Endothelial cell of umbilical vein (primary cell): ENCODE measurements at places on chromosomes 3 and 15. TPM values are rescaled to one million over a fixed set of nuclear protein-coding genes. Genes with fewer than 3 reads are reported as not detected.

Gene TIMP4
- 0.40 TPM in 1 of 2 replicates, not detected in the other for total RNA-seq

Gene SPATA12
- total RNA-seq, result 0.14 TPM in 1 of 2 replicates, not detected in the other

Gene FMN1
- 0.29 and 0.39 TPM in 2 replicates for total RNA-seq

Gene CPNE9
- not detected in 2 replicates for total RNA-seq

Gene CYP1A2
- not detected in 2 replicates for total RNA-seq

Gene CKMT1A
- total RNA-seq, result not detected in 2 replicates

Gene KIF7
- total RNA-seq, result 11.3 and 13.1 TPM in 2 replicates

Gene NCK1
- 45.1 and 52.2 TPM in 2 replicates for total RNA-seq

Gene GATM
- total RNA-seq, result 0.48 and 0.60 TPM in 2 replicates
